ENCODE measurements at places on chromosomes 5 and 9.
A peak's percentile ranks its signal among the peaks of the same experiment; 100 is the strongest.

DNA sequence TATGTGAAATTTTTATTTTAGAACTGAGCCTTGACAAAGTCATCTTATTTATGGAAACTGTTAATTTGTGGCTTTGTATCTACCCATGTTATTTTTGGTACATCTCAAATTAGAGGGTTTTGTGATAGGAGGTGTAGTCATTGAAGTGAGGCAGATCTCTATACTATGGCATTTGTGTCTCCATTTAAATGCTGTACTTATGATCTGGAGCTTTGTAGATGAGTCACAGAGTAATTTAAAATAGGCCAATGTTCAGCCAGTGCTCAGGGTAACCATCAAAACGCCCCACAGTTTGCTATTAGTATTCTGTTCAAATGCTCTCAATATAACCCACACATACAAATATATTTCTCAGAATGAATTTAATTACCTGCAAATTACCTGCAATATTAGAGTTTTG is 351.5 kb upstream of the KLF9 start:
- no peak for DNase-seq

- no peak for DNase-seq
Observed at GRCh38 chr5:534743-535671, 10.8 kb upstream of the SLC9A3 start.

DNA sequence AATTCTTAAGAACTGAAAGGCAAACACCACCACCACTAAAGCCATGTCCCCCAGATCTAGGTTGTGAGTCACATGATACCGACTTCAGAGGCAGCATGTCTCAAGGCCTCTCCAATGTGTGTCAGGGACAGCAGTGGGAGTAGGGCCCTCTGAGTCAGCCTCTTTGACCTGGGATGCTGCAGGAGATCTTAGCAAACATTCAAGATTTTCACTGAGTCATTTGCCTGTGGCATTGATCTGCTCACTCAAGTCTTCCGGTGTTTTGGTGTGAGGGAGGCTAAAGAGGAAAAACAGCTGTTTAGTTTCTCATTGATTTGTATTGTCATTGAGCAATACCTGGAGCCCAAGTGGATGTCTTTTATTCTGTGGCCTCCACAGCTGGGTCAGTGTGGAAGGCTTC is 36.1 kb downstream of the TMC1 start:
- peak; percentile 92 for DNase-seq

- no peak for DNase-seq
Observed at GRCh38 chr9:129853614-129854013, 18.4 kb downstream of the USP20 start.

GRCh38 chr5:5350101-5350500 is 72.4 kb upstream of the ICE1 start:
- peak; percentile 83 for DNase-seq

DNA sequence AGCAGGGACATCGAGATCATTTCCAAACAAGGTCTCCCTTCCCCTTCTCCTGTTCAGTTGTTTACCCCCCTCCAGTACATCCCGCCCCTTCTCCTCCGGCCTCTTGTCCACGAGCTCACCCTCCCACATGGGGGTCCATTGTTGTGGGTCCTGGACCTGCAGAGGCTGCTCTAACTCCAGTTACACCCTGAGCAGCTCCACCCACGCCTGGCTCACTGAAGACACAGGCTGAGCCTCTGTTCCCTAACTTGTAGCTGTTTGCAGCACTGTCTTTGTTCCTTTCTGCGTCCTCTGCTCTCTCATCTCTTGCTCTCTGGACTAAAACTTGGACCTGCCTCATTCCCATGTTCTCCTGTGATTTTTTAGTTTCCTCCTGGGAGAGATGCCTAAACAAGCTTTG is 377.5 kb downstream of the MED10 start:
- no peak for DNase-seq

DNA sequence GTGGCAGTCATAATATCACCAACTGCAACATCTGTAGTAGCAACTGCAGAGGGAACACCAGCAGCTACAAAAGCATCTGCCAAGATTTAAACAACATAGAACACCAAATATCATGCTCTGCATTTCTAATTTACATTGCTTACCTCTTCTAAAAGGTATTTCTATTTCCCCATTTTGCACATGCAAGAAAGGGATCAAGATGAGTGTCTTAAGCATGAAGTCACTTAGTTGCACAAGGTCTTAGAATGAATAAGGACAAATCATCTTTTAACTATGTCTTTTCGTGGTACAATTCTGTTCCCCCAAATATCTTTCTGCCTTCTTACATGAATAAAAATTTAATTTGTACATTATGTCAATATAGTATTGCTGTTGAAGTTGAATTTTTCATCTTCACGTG is 1746.4 kb downstream of the EFNA5 start:
- peak; percentile 85 for DNase-seq

- peak; percentile 71 for DNase-seq
Observed at GRCh38 chr5:39464088-39464487, 39.3 kb upstream of the DAB2 start.

- DNase-seq, result peak; percentile 91
Observed at GRCh38 chr9:70589571-70590314, 175.3 kb upstream of the KLF9 start.

- no peak for DNase-seq
Observed at GRCh38 chr9:94843134-94843533, 116.6 kb downstream of the AOPEP start.

DNA sequence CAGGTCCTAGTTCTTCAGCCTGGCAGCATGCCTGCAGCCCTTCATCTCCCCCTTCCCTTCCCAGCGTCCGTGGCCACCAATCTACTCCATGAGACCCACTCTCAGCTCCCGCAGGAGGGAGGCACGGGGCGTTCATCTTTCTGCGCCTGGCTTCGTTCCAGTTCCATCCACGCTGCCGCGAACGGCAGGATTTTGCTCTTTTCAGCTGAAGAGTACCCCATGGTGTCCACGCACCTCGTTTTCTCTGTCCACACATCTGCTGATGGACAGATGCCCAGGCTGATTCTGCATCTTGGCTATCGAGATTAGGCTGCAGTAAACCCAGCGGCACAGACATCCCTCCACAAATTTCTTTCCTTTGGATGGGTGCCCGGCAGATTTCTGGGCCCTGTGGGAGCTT is 30.5 kb upstream of the NKD2 start:
- no peak for DNase-seq

DNA sequence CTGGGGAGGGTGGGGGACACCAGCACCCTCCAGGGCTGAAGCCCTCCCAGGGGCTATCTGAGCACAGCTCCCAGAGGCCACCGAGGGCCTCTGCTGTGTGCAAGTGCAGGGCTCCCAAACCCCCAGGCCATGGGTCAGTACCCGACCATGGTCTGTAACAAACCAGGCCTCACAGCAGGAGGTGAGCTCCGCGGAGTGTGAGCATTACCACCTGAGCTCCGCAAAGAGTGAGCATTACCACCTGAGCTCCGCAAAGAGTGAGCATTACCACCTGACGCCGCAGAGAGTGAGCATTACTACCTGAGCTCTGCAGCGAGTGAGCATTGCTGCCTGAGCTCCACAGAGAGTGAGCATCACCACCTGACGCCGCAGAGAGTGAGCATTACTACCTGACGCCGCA is 152.9 kb upstream of the IRX2 start:
- DNase-seq, result no peak

- no peak for DNase-seq
Observed at GRCh38 chr5:76547242-76547890, 75.8 kb downstream of the F2RL2 start.

- no peak for DNase-seq
Observed at GRCh38 chr9:108156270-108156998, 666.9 kb upstream of the KLF4 start.

DNA sequence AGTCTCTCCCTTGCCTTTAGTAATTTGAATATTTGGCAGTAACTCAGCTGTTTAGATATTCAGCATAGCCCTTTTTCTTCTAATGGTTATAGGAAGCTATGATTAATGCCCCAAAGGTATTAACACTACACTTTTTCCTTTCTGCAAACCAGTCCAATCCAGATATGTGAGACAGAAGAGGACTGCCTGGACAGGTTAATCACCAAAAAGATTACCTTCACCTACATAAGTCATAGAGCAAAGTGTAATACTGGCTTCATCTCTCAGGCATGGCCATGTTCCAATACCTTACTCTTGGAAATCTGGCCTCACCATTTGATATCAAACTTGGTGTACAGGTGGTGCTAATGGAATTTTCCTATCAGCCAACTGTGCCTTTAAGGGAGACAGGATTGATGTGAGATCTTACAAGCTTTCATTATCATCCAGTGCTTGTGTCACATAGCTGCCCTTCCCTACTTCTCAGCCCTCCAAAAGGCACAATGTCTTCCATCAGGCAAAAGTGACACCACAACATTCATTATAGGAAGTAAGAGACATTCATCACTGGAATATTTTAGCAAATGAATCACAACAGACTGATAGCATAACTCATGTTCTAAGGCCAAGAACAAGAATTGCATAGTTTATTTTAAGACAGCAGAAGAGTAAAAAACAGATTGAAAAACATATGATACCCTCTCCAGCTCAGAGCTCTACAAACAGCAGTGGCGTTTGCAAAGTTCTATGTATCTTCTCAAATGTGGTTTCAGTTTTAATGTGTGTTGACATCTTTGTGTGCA is 91.2 kb upstream of the PAM start:
- DNase-seq, result peak; percentile 57

GRCh38 chr5:160188141-160189015 is 40.9 kb upstream of the FABP6 start:
- DNase-seq, result peak; percentile 81

DNA sequence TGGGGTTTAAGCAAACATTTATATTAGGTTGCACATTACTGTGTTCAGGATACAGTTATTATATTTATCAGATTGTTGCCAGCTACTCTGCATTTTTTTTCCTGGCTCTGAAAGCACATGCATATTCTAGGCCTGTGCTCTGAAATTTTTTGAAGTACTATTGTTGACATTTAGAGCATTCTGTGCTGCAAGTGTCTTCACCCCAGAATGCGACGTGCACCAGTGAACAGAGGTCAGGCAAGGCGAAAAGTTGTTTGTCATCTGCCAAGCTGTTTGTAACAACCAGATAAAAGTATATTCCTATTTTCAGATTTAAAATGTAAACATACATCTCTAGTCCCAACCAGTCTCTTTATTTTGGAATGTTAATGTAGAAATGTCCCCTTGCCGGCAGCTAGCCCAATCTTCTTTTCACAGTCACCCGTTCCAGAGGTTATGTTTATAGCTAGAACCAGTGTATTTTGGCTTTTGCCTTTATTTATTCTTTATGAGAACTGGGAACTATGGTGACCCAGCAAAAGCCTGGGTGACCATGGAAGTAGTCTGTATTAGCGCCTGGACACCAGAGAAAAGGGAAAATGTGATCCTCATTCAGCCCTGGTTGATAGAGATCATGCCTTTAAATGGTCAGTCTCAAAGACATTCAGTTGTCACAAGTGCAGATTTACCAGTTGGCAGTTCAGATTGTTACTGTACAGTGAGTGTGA is 84.6 kb downstream of the NDUFAF2 start:
- no peak for DNase-seq

- peak; percentile 93 for DNase-seq
Observed at GRCh38 chr9:115211413-115212124, 93.6 kb upstream of the TNC start.

DNA sequence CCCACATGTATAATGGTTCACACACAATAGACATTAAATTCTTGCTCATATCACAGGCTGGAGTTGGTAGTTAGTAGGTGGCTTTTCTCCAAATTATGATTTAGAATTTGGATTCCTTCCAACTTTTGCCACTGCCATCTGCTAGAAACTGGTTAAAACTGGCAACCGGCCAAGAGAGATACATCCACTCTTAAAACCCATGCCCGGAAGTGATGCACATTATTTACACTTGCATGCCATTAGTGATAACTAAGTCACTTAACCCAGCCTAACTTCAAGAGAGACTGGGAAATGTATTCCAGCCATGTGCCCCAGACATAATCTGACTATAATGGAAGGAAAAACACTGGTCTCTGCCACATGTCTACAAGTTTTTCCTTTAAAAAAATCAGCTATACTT is 395.7 kb upstream of the SEMA6A start:
- no peak for DNase-seq

DNA sequence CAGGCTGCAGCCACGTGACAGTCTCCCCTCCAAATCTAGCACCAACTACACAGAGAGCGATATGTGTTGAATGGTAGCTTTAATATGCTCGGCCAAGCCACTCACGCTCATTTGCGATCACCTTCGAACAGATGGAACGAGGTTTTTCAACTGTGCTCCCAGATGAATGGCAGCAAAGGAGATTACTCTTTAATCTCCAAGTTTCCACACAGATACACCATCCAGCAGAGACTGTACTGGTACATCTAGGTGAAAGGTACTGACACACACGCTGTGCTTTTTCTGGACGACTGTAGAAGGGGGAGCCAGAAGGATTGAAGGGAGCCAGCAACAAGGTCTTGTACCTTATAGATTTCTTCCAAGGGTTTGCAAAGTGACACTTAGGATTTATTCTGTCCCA is 263.9 kb downstream of the NR3C1 start:
- DNase-seq, result no peak

DNA sequence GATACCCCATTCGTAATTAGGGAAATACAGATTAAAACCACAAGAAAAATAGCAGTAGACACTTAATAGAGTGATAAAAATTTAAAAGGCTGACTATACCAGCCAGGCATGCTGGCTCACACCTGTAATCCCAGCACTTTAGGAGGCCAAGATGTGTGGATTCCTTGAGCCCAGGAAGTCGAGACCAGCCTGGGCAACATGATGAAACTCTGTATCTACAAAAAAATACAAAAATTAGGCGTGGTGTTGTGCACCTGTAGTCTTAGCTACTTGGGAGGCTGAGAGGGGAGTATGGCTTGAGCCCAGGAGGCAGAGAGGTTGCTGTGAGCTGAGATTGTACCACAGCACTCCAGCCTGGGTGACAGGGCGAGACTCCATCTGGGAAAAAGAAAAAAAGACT is 72.0 kb downstream of the FCHO2 start:
- DNase-seq, result no peak

GRCh38 chr5:106094839-106095238 is 1575.9 kb downstream of the EFNA5 start:
- DNase-seq, result no peak

GRCh38 chr5:3954199-3954598 is 358.6 kb downstream of the IRX1 start:
- DNase-seq, result no peak

DNA sequence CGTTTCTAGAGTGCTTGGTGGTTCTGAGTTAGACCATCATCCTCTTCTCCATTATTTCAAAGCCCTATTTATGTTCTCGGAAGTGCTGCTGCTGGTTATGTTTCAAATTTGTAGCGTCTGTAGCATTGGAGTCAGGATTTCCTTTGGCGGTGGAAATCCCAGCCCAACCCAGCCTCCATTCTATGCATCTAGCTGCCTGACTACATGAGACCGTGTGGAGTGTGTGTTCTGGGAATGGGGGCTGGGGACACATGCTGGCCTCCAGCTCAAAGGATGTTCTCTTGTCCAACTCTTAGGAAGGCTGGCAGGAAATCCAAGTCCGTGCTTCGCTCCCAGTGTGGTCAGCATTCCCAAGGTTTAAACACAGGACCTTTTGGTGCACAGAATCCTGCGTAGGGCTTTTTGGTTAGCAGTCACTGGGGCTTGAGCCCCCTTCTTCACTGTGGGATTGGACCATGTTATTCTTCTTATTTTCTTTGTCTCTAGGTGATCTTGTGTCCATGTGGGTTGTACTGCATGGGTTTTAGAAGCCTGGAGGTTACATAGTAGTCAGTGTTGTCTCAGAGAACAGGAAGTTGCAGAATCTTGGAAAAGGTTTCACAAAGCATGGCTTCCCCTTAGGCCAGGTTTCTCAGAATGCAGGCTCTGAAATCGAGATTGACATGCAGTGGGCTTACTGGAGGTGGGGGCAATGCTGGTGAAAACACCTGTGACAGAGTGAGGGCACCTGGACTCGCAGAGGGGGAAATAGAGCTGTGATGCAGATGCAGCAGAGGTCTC is 132.2 kb downstream of the ARHGAP26 start:
- no peak for DNase-seq

- peak; percentile 90 for DNase-seq
Observed at GRCh38 chr5:137888863-137889759, at the start of gene PKD2L2. Gene PKD2L2 (plus strand): TSS chr5:137889457. CDS start chr5:137889492, 35 bp downstream.

Data from fibroblast of skin of right biceps (primary cell).